ENCODE measurements at places on chromosomes 4 and X.

DNA sequence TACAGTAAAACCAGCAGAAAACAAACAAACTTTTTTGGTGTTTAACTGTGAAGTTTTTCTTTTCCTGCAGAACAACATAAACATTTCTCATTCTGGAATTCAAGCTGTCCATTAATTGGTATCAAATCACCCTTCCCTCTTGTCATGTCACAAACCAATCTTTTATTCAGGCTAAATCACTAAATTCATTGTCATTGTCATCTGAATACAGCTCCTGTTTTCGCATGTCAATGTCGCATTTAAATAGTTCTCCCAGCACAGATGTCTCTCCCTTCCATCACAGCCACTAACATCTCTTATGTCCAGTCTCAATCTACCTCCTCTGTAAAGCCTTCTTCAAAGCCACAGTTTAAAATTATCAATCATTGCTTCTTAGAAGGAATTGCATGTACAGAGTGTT lies 192.1 kb upstream of the PCDH10 start:
- DNase-seq: no peak

DNA sequence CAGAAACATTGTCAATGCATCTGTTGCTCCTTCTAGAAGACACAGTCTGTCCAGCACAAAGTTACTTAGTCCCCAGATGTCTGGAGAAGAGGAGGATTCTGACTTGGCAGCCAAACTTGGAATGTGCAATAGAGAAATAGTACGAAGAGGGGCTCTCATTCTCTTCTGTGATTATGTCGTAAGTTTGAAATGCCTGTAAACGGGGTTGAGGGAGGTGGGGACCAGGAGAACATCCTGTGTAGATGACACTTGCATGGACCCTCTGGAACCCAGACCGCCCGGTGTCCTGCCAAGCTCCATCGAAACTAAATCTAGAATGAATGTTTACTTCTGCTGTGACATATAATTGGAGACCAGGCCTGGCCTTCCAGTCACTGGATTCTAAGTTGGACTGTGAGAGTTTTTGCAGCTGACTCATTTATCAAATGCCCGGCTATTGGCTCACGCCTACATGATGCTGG lies 45.0 kb upstream of the MSANTD1 start:
- DNase-seq: no peak

- no peak for DNase-seq
These were observed 11.9 kb upstream of the MAOA start for GRCh38 chrX:43644124-43644701.

DNA sequence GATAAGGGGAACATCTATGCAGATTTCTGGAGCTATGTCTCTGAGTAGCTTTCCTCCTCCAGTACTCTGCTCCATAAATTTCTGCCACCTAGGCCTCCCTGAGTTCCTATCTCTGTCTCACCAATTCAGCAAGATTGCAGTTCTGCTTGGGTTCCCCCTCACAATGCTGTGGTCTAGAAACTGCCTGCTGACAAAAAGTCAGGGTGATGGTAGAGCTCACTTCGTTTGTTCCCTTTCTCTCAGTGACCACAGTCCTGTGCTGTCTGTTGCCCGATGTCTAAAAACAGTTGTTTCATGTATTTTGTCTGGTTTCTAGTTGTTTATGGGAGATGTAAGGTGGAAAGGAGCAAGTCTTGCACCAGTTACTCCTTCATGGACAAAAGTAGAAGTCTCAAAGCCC lies 41.1 kb downstream of the AMMECR1 start:
- no peak for DNase-seq

DNA sequence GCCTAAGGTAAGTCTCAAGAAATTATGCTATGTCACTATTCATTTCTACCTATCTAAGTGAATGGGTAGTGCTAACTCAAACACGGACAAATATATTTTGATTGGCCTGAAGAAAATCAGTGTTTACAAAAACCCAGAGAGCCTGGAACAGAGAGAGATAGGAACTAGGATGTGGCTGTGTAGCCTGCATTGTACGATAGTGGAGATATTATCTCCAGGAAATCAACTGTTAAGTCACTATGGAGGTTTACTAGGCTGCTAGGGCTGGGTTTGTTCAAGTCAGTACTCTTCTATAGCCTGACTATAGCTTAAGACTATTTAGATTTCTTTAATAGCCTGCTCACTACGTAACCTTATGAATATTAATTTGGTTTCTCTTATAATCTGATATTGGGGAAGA lies 127.9 kb downstream of the TACR3 start:
- DNase-seq: no peak

DNA sequence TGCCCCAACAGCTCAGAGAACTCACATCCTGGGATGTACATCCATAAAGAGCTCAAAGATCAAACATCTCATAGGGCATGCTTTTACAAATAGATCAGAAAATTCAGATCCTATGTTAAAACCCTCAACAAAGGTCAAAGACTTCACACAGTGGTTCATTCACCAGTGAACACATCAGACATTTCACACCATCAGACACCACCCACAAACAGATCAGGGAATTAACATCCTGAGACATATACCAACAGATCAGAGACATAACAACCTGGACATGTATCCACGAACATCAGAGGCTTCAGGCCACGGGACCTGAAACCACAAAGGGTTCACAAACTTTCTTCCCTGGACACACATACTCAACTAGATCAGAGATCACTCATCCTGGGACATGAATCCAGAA lies 23.4 kb downstream of the SUV39H1 start:
- no peak for DNase-seq

DNA sequence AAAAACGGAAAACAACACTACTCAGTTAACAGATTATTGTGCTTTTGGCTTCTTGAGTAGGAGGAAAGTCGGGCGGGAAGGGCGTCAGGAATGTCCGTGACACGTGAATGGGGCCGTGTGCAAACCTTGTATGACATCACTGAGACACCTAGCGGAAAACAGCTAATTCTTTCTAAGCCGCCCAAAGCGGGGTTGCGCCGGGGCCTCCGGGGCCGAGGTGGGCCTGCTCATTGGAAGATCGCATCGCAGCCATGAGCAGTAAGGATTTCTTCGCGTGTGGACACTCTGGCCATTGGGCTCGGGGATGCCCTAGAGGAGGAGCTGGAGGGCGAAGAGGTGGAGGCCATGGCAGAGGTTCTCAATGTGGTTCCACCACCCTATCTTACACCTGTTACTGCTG lies at the start of gene ZCCHC13:
Gene ZCCHC13, plus strand, starts transcription at position 165 of the 400 bp plus-strand sequence. Its CDS starts 87 bp downstream, at position 252.
- no peak for DNase-seq

DNA sequence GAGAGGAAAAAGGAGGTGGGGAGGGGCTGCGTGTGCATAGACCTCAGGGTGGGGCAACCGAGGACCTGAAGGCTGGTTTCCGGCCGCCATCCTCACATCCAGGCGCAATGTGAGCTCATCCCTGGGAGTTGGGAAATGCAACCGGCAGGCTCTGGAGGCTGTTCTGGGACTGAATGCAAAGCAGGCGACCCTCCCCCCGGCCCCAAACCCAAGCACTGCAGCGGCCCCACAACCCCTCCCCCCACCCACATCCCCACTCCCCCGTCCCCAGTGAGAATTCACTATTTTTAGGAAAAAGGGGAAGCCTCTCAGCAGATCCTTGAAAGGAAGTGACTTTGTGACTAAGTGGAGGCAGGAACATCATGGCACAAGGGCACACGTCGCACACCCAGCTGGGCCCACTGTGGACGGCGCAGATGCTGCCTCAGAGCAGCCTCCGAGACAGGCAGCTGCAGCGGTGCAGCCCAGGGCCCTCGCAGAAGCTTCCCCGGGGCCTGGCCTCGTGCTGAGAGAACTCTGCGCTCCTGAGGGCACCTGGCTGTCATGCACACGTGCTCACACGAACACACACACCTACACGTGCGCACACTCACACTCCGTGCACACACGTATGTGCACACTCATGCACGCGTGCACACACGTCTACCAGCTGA lies 1.3 kb upstream of the PDE6B start:
- DNase-seq: no peak

GRCh38 chr4:125434136-125434535 lies 119.4 kb downstream of the FAT4 start:
- no peak for DNase-seq

DNA sequence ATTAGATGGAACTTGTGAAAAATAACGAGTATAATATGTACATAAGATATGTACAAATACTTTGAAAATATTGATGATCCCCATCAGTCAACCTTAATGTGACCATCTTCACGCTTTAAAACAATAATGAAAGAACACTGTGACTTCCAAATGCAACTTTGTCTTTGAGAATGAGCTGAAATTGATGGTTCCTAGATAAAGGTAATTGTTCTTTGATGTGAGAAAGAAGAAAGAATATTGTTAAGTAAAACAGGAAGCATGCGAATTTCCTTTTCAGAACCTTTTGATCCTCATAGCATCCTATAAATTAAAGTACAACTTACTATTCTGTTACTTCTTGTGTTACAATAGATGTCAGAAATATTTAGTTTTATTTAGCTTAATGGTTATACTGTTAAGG lies 22.2 kb downstream of the IL2 start:
- DNase-seq: no peak

DNA sequence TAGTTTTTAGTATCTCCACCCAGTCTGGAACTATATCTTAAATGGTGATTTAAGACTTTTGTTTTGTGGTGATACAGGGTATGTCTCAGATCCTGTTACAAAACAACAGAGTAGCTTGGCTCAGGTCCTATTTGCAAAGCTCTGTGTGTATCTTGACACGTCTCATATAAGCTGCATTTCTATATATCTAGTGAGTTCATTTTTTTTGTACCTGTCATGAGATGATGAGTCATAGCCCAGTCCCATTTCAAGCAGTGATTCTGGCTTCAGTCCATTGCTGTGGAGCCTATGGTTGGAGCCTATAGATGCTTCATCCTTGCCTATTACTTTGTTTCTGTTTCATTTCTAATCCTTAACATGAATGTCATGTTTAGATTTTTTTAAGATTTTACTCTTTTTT lies 23.0 kb downstream of the GRXCR1 start:
- no peak for DNase-seq

DNA sequence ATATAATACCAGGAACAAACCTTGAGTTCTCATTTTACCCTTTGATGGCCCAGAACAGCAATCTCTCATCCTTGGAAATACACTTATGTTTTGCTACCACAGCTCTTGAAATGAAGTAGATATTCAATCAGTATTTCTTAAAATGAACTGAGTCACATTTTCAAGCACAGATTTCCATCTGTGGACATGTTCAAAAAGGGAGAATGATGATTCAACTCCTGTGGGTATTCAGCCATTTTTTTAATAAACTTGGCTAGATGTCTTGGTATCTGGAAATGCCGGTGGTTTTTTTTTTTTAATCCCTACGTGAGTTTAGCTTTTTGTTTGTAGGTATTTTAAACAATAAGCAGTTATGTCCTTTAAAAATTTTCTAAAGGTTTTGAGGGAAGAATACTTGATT lies 64.2 kb upstream of the TRPC5OS start:
- DNase-seq: no peak

DNA sequence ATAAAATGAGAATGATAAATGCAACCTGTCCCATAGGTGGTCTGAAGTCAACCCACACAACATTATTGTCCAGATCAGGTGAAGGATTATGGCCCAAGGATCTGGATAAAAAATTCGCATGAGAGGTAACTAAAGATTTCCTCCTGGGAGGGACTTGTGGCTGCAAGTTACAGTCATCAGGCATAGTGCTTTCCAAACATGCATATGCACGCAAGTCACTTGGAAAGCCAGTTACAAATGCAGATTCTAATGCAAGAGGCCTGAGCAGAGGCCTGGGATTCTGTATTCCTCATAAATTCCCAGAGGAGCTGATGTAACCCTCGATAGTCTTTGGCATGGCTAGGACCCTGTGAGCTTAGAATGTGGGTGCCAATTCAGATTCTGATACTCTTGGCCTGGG lies 21.1 kb downstream of the HS3ST1 start:
- no peak for DNase-seq
